ENCODE measurements at places on chromosomes 1 and 21.

GRCh38 chr1:160095382-160096105 lies 2.9 kb downstream of the IGSF8 start:
- DNase-seq = no peak

DNA sequence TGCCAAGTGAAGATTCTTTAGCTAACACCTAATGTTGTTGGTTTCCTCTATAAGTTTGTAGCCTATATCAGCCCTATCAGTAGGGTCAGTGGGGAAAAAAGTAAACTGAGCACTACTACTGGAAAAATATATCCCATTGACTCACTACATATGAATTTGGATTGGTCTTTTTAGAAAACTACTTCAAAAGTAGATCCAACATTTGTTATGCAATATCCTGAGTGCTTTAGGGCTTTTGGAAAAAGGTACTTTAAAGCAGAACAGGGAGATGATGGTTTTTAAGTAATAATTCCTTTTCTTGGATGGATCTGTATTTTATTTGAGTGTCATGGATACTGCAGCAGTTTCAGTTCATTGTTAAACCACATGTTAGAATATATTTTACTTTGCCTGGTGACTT lies 7.1 kb downstream of the C1orf21 start:
- DNase-seq = no peak

GRCh38 chr1:94599095-94599813 lies 57.7 kb upstream of the F3 start:
- DNase-seq = no peak

GRCh38 chr1:79386730-79387129 lies 380.2 kb upstream of the ADGRL4 start:
- DNase-seq = no peak

- DNase-seq = no peak
Measured at GRCh38 chr1:14930247-14930965, 223.1 kb upstream of the TMEM51 start.

GRCh38 chr1:47175227-47175934 lies 14.5 kb downstream of the PDZK1IP1 start:
- no peak for DNase-seq

DNA sequence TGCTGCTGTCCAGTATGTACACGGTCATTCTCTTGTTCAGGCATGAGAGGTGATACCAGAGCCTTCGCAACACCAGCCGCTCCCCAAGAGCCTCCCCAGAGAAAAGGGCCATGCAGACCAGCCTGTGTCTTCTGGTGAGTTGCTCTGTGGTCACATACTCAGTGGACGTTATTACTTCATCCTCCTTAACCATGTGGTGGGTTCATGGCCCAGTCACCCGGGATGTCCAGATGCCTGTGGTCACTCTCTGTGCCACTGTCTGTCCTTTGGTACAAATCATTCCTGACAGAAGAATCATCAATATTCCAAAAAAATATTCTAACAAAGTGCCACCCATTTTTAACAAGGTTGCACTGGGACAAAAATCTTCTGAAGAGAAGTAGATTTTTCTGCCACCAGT lies 8.8 kb upstream of the ZNF124 start:
- DNase-seq = no peak

DNA sequence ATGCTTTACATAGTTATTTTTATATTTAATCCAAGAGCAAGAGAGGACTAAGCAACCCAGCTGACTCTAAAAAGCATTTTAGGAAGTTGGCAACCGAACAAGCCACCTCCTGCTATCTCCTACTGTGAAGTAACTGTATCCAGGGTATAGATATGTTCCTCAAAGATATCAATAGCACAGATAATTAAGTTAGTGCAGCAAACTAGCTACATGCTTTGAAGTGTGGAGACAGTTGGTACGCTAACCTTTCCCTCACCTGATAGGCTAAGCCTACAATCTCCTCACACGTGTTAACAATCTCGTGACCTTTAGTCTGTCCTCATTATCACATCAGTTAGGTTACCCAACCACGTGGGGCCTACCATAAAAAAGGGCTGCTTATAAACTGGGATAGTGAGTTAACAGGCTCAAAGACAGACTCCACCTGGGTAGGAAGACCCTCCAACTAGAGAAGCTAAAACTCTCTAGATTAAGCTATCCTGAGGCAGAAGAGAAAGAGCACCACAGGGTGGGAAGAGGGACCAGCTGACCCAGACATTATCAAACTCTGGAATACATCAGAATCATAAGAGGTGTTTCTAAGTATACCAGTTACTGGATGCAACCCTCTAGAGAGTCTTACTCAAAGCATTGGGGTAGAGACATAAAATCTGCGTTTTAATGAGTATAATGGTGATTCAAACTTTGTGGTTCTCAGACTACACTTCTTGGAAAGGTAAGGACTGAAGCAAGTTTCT lies 340.1 kb upstream of the ESRRG start:
- no peak for DNase-seq

DNA sequence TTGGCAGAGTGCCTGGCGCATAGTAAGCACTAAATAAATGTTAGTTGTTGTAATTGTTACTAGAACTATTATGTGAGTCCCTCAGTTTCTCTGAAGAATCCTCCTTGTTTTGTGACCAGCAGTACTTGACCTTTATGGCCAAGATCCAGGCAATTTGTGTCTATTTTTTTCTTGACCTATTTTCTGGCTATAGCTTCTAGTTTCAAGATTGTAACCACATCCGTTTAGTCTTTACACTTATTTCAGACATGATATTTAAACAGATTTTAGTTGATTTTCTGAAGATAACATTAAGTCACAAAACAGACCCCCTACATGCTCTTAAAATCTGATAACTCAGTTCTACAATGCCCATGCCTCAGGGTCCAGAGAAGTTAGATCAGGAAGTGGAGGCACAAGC lies 50.3 kb downstream of the CDC7 start:
- no peak for DNase-seq

- DNase-seq = no peak
Measured at GRCh38 chr1:197683895-197684553, 91.3 kb downstream of the DENND1B start.

- DNase-seq = no peak
Measured at GRCh38 chr1:46526691-46527291, 24.7 kb downstream of the KNCN start.

DNA sequence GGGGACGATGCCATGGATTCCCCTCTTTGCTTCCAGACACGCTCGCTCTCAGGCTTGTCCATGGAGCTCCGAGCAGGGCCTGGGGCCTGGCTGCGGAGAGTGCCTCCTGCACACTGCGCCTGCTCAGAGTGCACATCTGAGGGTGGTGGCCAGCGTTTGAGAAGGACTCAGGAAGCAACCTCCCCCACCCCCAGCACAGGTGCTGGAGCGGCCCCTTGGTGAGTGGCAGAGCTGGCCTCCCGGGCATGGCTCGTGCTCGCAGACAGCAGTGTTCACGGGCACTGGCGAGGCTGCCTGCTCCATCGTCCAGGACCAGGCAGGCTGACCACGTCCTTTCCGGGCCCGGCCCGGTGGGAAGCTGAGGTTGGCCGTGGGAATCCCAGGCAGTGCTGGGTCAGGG lies 2.8 kb downstream of the SPATC1L start:
- DNase-seq = no peak

DNA sequence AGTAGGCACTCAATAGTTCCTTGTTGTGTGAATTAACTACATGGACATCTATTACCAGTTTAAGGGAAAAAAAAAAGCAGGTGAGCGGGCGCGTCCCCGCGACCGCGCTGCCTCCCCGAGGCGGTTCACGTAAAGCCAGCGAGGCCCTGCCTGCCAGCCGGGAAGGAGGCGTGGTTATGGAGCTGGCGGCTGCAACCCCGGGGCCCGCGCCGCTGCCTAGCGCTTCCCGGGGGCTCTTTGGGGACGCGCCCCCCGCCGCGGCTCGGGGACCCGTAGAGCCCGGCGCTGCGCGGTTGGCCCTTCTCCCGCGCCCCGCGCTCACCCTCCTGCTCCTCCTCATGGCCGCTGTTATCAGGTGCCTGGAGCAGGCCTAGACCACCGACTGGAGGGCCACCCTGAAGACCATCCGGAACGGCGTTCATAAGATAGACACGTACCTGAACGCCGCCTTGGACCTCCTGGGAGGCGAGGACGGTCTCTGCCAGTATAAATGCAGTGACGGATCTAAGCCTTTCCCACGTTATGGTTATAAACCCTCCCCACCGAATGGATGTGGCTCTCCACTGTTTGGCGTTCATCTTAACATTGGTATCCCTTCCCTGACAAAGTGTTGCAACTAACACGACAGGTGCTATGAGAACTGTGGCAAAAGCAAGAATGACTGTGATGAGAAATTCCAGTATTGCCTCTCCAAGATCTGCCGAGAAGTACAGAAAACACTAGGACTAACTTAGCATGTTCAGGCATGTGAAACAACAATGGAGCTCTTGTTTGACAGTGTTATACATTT lies 2.6 kb upstream of the CC2D1B start:
- DNase-seq = no peak

GRCh38 chr1:183105449-183105848 lies 80.6 kb upstream of the LAMC2 start:
- DNase-seq = no peak

- no peak for DNase-seq
Measured at GRCh38 chr1:10389271-10389973, 9.4 kb upstream of the PGD start.

GRCh38 chr1:209756615-209757445 lies 977 bp downstream of the TRAF3IP3 start:
- DNase-seq = peak; percentile 54

- DNase-seq = no peak
Measured at GRCh38 chr1:232452736-232453440, 177.0 kb downstream of the SIPA1L2 start.

GRCh38 chr1:31072304-31072746 lies 6.8 kb upstream of the PUM1 start:
- no peak for DNase-seq

- no peak for DNase-seq
Measured at GRCh38 chr1:226983247-226983991, 43.3 kb downstream of the COQ8A start.

- DNase-seq = no peak
Measured at GRCh38 chr1:71668065-71668464, 587.2 kb upstream of the ZRANB2 start.

- DNase-seq = no peak
Measured at GRCh38 chr1:111412839-111413238, 14.7 kb downstream of the OVGP1 start.

DNA sequence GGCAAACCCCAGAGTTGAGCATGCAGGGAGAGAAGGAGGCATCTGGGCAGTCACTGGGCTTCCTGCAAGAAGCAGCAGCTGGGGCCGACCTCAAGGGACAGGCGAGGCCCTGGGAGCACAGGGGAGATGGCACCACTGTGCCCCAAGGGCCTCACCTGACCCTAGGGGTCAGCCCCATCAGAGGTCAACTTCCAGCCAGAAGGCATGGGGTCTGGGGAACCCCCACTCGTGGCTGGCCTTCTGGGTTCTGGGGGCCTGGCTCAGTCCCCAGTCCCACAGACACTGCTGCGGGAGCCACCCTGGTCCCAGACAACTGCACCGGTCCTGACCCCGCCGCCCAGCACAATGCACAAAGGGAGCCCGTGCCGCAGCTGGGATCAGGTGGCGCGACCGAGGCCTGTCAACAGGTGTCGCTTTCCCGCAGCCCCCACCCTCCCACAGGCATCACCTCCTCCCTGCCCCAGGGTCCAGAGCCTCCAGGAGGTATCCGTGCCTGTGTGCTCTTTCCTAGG lies 6.2 kb downstream of the WNT9A start:
- DNase-seq = no peak

- no peak for DNase-seq
Measured at GRCh38 chr1:46011121-46011695, 121.2 kb downstream of the PIK3R3 start.

GRCh38 chr1:194476872-194477271 lies 1290.5 kb upstream of the B3GALT2 start:
- no peak for DNase-seq

DNA sequence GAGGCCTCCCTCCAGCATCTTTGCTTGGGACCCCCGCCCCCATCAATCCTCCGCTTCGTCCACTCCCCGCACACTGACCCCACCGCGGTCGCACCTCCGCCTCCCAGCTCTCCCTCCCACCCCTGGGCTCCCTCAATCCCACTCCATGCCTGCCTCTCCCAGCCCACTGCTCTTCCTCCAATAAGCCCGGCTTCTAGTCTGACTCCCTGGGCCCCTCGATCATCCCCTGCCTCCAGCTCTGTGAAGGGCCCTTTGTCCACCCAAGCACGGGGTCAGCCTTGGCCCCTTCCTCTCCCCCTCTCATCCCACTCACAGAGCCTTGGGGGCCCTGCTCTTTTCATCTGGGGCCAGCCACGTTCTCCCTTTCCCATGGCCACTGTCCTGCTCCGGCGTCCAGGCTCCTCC lies 1.5 kb upstream of the TMEM200B start:
- DNase-seq = no peak

- no peak for DNase-seq
Measured at GRCh38 chr1:245409341-245410195, 254.8 kb downstream of the KIF26B start.

GRCh38 chr1:18496497-18497235 lies 15.9 kb downstream of the KLHDC7A start:
- DNase-seq = no peak
